ENCODE measurements at places on chromosomes 7 and 10.

DNA sequence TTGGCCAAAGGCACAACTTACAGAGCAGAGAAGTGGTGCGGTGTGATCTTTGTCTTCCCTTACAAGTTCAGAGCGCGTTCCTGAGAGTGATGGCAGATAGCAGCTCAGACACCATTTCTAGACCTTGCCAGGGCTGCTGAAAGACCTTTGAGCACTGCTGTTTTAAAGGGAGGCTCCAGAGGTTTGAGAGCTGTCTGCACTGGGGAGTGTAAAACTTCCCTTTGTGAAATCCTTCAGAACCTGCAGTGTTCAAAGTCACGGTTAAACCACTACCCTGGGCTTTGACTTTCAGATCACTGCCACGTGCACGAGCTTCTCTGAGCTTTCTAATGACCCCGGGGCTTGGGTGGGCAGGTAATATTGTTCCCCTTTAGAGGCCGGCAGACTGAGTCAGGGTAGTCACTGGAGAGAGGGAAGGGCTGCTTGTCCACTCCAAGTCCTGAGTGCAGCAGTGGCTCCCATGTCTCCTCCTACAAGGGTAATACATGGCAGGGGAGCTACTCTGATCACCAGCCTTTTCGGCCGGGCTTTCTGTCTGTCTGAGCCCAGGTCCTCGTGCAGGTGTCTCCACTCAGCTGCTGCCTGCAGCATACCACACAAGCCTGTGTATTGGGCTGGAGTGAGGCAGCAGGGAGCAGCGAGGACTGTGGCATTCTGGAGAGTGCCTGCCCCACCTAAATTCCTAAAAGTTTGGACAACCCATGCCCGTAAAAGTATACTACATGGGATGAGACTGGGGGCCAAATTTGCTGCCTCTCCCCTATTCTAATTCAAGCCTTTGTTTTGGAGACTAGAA lies 63.3 kb downstream of the ZMIZ1 start:
- DNase-seq = no peak

GRCh38 chr7:93327006-93327633 lies 95.0 kb downstream of the VPS50 start:
- no peak for DNase-seq

DNA sequence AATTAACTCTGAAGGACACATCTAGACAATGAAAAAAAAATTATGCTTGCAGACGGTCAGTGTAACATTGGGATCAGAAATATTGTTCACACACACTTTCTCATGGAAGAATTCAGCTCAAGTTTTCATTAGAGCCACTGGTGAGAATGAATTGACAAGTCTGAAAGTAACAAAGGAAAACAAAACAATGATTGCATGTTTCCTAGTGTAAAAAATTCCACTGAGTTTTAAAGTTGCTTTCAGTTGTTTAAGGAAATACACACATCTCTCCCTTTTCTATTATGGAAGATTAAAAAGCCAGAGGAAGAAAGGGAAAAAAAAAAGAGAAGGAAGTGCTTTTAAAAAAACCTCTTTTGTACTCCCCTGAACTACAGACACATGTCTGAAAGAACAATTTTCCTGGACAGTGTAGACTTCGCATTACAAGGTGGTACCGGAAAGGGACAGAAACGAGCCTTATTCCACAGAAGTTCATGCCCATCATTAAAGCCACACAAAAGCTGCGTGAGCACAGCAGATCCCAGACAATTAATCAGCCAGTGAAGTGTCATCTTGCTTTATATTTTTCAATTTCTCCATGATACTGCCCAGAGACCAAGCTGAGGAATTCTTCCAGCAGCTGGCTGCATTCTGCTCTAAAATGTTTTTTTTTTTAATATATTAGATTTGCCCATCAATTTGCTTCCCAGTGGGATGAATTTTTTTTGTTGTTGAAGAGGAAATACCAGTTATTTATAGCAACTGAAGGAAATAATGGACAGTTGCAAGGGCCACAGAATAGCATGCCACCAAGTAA lies 294.8 kb downstream of the DOCK4 start:
- no peak for DNase-seq

DNA sequence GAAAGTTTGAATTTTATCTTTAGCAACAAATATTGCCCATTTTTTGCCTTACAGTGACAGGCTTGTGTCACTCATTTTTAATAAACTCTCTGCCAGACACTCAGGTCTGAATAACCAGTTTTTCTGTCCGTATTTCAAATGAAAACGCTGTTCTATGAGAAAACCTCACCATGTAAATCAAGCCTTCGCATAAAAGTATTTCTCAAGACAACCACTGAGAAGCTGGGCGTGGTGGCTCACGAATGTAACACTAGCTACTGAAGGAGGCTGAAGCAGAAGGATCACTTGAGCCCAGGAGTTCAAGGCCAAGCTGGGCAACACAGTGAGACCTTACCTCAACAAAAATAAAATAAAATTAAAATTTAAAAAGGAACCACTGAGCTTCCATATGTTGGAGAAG lies 339.3 kb downstream of the PARD3 start:
- DNase-seq = no peak

- no peak for DNase-seq
These were observed 54.4 kb downstream of the CYP2C9 start for GRCh38 chr10:94992811-94993210.

DNA sequence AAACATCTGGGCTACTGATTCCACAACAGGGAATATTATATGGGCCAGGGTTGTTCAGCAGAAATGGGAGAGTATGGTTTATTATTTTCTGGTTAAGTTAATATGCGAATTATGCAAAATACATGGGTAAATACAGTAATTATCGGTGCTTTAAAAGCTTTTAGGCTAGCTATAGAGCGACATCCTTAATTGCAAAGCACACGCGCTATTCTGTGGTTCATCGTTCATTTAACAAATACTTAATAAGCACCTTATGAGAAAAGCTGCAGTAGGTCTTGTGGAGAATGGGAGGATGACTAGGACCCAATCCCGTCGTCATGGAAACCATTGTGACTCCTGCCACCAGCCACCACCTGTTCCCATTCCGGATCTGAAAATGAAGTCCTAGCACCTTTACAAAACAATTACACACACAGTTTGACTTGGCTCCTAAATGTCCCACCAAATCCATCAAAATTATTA lies 623 bp upstream of the CEP41 start:
- no peak for DNase-seq

GRCh38 chr10:121138112-121138860 lies 287.1 kb downstream of the WDR11 start:
- no peak for DNase-seq

DNA sequence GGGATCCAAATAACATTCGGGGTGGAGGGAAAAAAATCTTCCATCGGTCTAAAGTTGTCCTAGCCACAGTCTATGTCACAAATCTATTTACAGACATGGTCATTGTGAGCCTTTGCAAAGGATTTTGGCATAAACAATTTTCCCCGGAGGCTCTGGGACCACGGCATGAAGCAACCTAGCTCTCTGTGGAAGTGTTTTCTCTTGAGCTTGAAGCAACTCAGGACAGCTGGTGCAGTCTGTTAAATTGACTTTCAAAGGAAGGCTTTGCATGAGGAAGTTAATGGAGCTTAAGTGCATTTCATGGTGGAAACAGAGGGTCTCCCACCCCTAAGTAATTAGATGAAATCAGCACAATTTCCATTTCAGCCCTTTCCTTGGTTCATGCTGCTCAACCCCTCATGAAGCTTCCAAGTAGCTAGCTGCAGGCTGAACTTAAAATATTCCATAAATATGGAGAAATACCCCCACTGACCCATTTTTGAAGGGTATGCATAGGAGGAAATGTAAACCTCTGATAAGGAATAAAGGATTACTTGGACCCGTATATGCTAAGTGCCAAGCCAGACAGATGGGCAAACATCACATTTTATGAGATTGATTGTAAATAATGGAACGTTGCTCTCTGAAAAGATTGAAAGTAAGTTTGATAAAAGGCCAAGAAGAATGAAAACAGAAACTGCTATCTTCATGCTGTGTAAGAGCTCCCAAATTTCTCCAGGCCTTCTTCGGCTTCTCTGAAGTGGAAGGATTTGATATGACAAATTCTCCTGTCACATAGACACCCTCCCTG lies 39.9 kb downstream of the CCDC3 start:
- DNase-seq = no peak

DNA sequence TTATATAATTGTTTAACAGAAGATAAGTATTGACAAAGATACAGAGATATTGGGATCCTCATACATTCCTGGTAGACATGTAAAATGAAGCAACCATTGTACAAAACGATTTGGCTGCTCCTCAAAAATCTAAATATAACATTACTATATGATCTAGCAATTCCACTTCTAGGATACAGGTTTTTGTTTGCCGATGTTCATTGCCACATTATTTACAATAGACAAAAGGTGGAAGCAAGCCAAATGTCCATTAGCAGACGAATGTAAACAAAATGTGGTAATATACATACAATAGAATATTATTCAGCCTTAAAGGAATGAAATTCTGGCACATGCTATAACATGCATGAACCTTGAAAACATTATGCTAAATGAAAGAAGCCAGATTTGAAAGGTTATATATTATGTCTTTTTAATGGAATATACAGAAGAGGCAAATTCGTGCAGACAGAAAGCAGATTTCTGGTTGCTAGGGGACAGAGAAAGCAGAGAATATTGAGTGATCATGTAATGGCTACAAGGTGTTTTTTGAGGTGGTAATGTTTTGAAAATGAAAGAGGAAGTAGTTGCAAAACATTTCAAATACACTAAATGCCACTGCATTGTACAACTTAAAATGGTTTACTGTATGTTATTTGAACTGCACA lies 44.9 kb downstream of the POLR1F start:
- DNase-seq = no peak
